ENCODE measurements at places on chromosomes 5 and 9.
A peak's percentile ranks its signal among the peaks of the same experiment; 100 is the strongest.

DNA sequence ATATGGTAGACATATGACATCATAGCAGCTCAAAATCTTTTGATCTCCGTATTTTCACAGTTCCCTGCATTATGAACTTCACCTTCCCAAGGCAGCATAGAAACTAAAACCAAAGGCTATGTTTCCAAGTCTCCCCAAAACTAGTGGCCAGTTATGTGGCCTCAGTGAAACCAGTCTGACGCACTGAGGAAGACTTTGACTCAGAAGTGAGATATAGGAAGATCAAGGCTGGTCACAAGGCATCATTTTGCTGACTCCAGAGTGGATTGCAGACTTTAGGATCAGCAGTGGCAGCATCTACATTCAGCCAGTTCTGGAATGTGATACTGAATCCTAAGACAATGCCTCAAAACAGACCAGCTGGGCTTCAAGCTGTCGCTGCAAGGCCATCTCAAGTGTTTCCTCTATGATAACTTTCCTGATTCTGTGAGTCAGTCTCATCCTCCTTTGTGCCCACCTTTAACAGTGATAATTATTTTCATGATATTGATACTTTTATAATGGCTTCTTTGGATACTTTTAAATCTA is 34.4 kb upstream of the ELL2 start:
- no peak for DNase-seq

DNA sequence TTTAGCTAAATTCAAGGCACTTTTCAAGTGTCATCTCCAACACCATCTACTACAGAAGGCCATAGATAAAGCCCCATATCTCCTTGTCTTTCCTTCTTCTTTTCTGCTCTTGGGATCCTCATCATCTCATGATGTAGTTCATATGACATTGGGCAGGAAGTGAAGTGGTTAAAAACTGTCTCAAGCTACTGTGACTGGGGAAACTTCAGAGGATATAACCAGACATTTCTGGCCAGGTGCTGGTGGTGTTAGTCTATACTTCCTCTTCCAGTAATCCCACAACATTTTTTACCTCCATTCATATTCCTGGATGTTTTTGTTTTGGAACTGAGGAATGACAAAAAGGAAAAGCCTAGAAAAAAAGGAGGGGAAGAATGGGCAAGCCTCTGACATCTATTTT is 188.7 kb downstream of the LURAP1L start:
- no peak for DNase-seq

DNA sequence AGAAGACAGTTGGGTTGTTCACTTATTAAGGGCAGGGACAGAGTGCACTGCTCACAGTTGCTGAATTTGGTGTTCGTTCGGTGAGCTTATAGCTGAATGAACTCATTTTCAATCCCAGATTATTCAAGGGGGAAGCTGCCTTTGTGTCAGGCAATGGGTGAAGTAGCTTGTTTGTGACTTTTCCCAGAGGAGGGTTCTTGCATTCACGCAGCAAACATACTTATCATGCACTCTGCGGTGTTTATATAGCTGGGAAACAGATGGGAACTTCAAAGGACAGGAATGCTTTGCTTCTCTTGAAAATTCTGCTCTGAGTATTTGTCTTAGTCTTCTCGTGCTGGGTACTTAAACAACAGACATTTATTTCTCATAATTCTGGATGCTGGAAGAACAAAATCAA is 64.7 kb upstream of the ABCA1 start:
- DNase-seq: no peak

DNA sequence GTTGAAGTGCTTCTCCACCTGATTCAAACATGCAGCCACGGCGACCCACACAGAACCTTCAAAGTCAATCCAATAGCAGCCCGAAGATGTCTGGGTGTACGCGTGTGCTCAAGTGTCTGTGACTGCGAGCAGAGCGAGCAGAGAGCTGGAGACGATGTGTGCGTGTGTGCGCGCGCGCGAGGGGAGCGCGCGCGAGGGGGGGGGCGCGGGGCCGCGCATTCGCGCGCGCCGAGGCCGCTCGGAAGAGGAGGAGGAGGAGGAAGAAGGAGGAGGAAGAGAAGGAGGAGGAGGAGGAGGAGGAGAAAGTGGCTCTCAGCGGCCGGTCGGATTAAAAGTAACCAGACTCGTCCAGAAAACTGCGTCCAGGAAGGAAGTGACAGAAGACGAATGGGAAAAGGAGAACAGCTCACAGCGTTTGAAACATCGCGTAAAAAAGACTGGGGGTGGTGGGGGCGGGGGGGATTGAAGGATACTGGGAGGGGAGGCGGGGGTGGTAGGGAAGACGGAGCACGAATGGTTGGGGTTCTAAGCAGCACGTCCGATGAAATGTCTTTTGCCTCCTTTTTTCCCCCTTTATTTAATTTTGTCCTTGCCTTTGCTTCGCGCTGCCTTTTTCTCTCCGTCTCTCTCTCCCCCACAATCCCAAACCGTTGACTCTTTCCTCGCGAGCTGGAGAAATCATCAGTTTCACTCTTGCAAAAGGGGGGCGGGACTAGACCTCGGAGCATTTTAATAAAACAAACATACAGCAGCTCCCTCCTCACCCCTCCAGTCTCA is at the start of gene MEF2C:
MEF2C (minus strand) TSS at position 126 of the 777 bp plus-strand sequence. CDS start 59,396 bp downstream, outside the sequence.
- peak; percentile 86 for DNase-seq

- no peak for DNase-seq
These were observed 348.8 kb downstream of the TRPM3 start for GRCh38 chr9:70772601-70773000.

DNA sequence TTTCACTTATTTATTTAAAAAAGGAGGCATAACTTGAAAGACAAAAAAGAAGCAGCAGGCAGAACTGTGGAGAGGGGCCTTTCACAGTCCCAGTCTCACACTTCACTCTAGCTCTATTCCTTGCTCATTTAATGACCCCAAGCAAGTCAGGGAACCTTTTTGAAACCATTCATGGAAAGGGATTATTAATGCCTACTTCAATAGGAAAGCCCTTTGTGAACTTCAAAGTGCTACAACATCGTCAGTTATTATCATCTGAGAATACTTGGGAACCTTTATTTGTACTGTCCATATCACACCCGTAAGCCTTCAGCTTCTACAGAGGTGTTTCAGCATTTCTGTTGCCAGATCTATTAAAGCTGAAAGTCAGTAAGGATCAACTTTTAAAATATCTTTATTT is 320.2 kb downstream of the TMEM161B start:
- no peak for DNase-seq

GRCh38 chr9:129211686-129212085 is 33.6 kb upstream of the IER5L start:
- DNase-seq: no peak

GRCh38 chr9:110640736-110641135 is 27.9 kb upstream of the MUSK start:
- no peak for DNase-seq

DNA sequence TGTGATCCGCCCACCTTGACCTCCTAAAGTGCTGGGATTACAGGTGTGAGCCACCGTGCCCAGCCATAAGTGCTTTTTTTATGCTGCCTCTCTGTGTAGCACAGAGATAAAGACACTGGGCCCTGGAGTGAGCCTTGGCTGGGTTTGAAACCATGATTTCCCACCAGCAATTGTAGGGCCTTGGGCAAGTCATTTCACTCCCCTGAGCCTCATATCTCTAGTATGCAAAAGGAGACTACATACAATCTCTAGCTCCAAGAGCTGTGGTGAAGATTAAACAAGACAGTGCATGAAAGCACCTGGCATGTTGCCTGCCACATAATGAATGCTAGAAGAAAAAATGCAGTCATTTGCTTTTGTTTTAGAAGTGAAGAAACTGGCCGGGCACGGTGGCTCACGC is 3.9 kb downstream of the FABP6 start:
- no peak for DNase-seq

DNA sequence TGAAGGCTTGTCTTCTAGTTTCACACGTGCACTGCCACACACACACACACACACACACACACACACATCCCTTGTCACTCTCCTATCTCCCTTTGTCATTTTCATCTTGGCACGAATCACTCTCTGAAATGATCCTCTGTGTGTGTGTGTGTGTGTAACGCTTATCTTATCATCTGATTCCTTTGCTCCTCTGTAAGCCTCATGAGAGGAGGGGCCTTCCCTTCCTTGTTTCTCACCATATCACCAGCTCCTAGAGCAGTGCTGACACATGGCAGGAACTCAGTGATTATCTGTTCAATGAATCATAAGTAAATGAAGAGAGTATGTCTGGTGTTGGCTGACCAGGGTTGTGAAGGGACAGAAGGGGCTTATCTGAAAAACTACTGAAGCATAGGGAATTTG is 53.3 kb downstream of the PDE4D start:
- DNase-seq: no peak

DNA sequence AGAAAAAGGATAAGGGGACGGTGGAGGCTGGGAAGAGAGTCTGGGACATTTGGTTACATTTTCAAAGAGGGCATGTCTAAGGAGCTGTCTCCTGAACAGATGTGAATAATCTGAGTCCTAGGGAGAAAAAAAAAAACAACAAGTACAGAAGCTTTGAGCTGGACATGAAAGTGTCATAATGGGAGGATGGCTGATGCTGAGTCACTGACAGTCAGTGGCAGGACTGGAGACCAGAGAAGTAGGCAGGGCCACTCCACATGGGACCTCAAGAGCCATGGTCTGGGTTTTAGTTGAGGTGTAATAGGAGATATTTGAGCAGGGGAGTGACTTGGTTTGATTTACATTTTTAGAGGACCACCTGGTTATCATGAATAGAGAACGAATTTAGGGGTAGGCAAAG is 70.6 kb downstream of the DPYSL3 start:
- DNase-seq: no peak

DNA sequence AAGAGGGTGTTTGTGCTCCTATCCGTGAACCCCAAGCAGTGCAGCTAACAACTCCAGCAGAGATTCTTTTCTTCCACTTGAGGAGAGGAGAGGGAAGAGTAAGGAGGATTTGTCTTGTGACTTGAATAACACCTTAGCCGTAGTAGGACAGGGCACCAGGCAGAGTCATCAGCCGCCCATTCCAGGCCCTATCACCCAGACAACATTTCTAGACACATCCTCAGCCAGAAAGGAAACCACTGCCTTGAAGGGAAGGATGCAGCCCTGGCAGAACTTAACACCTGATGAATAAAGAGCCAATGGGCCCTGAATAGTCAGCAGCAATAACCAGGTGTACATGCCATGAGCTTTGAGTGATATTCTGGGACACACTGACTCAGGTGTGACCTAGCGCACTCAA is 1013.0 kb upstream of the COX7C start:
- no peak for DNase-seq

GRCh38 chr5:143698574-143698973 is 113.4 kb upstream of the HMHB1 start:
- DNase-seq: no peak

GRCh38 chr9:84874596-84874995 is 205.1 kb downstream of the NTRK2 start:
- no peak for DNase-seq

- no peak for DNase-seq
These were observed 665 bp upstream of the BTF3 start for GRCh38 chr5:73497497-73498056.

GRCh38 chr5:42675602-42676001 is 81.0 kb upstream of the CCDC152 start:
- DNase-seq: no peak

All from right atrium auricular region (tissue), 2 donors.